ENCODE measurements at places on chromosomes 4 and X. TPM values are rescaled to one million over a fixed set of nuclear protein-coding genes. Genes with fewer than 3 reads are reported as not detected.
A peak's percentile ranks its signal among the peaks of the same experiment; 100 is the strongest.

DNA sequence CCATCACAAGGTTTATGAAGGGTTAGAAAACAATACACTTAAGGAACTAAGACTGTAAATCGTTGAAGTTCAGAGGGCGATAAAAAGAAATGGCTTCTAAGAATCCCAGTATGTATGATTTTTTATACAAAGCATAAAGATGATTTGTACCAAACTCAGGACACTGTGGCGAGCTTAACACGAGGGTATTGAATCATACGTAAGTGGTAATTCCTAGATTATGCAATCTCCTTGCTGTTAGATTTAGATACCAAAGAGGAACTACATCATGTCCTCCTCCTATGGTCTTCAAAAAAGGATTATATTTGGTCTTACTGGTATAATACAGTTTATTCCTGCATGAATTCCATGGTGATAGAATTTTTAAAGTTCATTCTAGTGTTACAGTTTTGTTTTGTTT is 23.9 kb downstream of the NFKB1 start:
- DNase-seq, result no peak

GRCh38 chrX:100883654-100884053 is 9.5 kb upstream of the NOX1 start:
- no peak for DNase-seq

DNA sequence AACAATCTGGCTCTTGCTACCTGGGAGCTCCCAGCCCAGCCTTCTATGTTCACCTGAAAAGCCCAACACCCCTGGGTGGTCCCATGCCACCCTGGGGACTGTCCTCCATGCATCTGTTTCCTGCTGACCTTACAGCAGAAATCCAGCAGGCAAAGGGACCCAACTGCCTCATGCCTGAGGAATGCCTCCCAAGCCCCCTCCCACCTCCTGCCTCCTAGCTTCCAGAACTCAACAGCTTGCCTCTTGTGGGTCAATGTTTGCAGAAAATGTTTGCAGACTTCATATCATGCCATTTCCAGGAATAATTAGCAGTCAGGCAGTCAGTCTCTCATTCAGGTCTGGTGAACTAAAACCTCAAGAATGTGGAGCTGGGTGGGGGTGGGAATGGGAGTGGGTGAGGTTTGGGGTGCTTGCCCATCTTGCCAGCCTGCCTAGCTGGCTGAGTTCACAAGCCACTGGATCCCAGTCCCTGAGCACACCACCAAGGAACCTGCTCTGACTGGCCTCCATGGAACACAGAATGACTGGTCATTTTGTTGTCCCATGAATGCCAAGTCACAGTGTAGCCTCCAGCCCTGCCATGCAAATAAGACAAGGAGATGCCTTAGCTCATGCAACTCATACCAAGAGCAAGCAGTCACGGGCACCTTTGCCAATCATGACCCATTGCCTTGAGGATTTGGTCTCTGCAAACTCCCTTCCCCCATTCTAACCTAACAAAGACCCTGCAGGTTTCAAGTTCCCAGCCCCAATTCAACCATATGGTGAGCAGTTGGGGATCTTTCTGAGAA is 12.1 kb upstream of the PLAC1 start:
- no peak for DNase-seq

GRCh38 chrX:122188751-122189150 is 995.3 kb upstream of the GRIA3 start:
- DNase-seq, result no peak

GRCh38 chr4:115780835-115781234 is 667.4 kb upstream of the NDST4 start:
- DNase-seq, result no peak

GRCh38 chr4:13441506-13441905 is 42.6 kb downstream of the RAB28 start:
- no peak for DNase-seq

- no peak for DNase-seq
Observed at GRCh38 chr4:25666031-25666630, 10.5 kb downstream of the SLC34A2 start.

GRCh38 chr4:165288639-165289422 is 38.6 kb upstream of the MSMO1 start:
- DNase-seq, result no peak

DNA sequence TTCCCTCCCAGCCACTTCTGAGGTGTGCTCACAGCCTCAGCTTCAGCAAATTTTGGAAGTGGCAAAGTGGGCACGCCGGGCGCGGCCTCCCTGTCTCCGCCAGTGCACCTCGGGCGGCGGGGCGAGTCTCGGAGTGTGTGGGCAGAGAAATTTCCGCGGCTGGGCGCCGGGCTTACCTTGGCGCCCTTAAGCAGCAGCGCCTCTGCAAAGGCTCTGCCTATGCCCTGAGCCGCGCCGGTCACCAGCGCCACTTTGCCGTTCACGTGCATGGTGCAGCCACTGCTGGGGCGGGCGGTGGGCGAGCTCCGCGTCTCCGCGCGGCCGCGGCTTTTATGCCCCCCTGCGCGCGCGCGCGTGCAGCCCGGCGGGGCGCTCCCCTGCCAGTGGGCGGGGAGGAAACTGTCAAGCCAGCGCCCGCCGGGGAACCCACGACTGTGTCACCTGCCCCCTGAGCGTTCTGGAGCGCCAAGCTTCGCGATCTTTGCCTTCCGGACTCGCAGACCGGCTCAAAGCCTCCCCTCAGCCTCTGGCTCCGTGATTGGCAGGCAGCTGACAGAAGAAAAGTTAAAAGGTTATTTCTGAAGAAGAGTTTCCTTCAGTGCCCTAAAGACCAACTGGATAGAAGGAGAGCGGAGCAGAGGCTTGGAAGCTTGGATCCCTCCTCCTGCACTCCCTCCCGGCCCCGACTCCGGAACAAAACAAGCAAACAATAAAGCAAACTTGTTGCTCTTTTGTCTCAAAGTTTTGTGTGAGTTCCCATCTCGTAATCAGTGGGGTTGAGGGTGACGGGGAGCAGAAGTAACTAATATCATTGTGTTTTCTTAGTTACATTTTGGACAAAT is at the start of gene HPGD:
Gene HPGD (minus strand): TSS at position 306 of the 842 bp plus-strand sequence. CDS start 37 bp downstream, at position 269.
- DNase-seq, result peak; percentile 34

GRCh38 chr4:52704661-52705060 is 45.6 kb upstream of the USP46 start:
- DNase-seq, result no peak

DNA sequence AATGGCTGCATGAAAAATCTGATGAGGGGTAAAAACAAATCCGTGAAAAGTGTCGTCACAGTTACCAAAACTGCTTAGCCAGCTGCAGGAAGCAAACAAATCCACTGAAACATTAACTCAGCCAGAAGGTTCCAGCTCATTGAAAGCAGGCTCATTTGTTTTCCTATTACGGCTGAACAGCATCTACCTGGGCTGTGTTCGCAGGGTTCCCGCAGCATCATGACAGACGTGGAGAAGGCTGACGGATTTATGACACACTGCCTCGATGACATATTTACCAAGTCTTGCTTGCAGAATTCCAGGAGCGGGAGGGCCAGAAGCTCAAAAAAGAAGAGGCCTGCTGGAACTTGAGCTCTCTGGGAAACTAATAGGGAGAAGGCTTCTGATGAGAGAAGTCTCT is 781.1 kb downstream of the RAB28 start:
- no peak for DNase-seq

GRCh38 chr4:39812500-39812899 is 114.6 kb downstream of the UBE2K start:
- no peak for DNase-seq

DNA sequence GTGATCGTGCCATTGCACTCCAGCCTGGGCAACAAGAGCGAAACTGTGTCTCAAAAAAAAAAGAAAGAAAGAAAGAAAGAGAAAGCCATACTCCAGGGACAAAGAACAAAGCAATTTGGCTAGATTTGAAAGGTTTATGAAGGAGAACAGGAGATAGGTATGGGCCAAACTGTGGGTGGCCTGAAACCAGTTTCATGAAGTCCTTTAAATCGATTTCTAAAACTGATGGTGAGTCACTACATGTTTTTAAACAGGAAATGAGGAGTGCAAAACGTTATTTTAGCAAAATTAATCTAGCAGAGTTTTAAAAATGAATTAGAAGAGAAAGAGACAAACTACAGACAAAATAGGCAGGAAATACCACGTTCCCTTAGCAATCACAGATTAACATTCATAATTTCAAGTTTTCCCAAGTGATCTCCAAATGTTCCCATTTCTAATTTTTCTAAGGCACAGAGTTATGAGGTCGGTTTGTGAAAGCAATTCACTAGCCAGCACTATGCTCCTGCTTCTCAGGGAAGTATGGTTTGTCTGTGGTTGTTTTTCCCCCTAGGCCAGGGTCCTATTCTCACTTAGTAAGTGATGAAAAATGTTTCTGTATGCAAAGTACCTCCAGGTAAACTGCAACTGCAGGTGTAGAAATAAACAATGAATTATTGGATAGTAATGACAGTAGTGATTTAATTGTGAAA is 190.6 kb downstream of the PPP3CA start:
- no peak for DNase-seq

- no peak for DNase-seq
Observed at GRCh38 chrX:41118156-41118555, 32.9 kb downstream of the USP9X start.

- DNase-seq, result no peak
Observed at GRCh38 chr4:7661846-7662506, 227.2 kb upstream of the PSAPL1 start.

- no peak for DNase-seq
Observed at GRCh38 chr4:162401021-162401420, 237.2 kb upstream of the FSTL5 start.

- DNase-seq, result no peak
Observed at GRCh38 chr4:138868562-138868961, 147.0 kb upstream of the NOCT start.

DNA sequence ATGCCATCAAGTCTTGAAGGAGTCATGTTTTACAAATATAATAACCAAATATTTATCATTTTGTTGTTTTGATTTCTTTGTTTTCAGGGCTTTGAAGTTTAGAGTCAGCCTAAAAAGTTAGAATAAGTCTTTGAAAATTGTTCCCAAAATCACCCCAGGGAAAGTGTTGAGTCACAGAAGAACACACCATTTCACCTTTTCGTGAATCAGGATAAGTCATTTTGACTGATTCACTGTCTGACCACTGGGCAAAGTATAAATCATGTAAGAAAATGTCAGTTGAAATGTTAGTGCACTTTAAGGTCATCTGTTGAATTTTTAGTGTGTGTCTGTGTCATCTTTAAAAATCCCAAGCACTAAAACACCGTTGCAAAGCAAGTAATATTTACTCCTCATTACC is 1320.1 kb downstream of the RPA4 start:
- no peak for DNase-seq

DNA sequence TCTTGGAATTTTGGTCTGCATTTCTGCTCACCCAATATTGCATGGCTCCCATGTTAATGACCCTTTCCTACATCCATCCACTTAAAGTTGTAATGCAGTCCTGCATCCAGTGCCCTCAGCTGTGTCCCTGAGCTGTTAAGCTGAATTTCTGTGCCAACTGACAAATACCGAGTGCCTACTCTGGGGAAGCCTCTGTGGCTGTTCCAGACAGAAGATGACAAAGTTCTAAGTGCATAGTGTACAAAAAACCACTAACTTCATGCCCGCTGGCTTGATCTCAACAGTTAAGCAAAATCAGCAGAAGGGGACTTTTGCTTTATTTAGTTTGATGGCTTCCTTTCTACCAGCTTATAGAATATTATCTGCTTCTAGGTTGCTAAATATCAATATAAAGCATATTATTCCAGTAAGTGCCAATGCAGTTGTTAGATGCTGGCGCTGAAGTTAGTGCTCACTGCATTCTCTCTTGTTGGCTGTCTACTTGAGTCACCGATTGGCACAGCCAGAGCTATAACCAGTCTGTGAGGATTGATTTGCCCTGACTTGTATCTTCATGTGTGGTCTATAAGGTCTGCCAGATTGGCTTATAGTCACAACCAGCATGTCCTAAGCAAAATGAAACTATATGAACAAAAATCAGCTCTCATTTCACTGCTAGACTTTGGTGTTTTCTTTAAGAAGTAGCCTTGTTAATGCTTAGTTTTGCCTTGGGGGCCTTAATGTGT is 98.9 kb downstream of the KLHL8 start:
- no peak for DNase-seq

DNA sequence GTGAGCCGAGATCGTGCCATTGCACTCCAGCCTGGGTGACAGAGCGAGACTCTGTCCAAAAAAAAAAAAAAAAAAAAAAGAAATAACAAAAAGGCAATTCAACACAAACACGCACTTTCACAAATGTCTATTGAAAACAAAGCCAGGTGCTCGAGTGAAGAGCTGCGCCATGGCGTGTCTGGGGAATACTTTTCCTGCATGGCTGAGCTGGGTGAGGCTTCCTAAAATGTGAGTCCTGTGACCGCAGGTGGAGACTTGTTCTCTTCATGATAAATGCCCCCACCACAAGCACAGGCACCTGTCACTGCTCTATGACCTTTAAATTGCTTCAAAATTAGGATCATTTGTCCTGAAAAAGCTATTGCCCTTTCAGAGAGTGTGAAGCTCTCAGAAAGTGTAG is 4.0 kb upstream of the ABLIM2 start:
- no peak for DNase-seq

Gene MAPK10
- total RNA-seq, result 31.0 TPM

Gene GYPB
- total RNA-seq, result not detected

Gene TNIP2
- 96.7 TPM for total RNA-seq

Gene MAGEA8
- total RNA-seq, result not detected

Gene F9
- total RNA-seq, result not detected

Gene ZCCHC18
- total RNA-seq, result 1.5 TPM

Gene TENM3
- total RNA-seq, result 19.0 TPM

Gene IL15
- 6.1 TPM for total RNA-seq

Gene TACR3
- total RNA-seq, result not detected

Gene SHROOM2
- total RNA-seq, result 5.0 TPM

Gene SNCA
- total RNA-seq, result 73.7 TPM

Gene NEUROG2
- not detected for total RNA-seq

Gene MID2
- 17.1 TPM for total RNA-seq

Gene TEX13D
- not detected for total RNA-seq

Gene TRAM1L1
- 6.3 TPM for total RNA-seq

Data from tibial nerve (tissue), 4 donors.